ENCODE measurements at places on chromosomes 5 and 9.

DNA sequence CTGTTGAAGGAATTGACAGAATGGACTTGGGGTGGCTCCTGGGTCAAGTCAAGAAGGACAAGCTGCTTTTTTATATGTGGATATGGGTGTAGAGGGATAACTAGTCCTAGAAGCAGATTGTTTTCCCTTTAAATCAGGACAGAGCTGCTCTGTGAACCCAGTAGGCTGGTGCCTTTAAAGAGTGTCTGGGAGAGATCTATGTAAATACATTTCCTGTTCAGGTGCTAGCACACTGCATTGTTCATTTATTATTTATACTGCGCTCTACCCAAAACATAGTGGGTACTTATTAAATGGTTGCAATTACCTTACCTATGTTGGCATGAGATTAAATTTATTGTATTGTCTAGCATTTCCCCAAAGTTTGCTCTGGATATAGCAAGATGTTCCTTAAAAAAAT is 86.6 kb upstream of the EQTN start:
- no peak for DNase-seq

GRCh38 chr9:110180511-110181434 is 27.2 kb downstream of the C9orf152 start:
- DNase-seq, result no peak

- no peak for DNase-seq
Observed at GRCh38 chr9:19465586-19466279, 56.9 kb downstream of the ACER2 start.

GRCh38 chr5:145554399-145554798 is 280.7 kb downstream of the PRELID2 start:
- DNase-seq, result no peak

- no peak for DNase-seq
Observed at GRCh38 chr9:115073456-115073855, 44.5 kb downstream of the TNC start.

DNA sequence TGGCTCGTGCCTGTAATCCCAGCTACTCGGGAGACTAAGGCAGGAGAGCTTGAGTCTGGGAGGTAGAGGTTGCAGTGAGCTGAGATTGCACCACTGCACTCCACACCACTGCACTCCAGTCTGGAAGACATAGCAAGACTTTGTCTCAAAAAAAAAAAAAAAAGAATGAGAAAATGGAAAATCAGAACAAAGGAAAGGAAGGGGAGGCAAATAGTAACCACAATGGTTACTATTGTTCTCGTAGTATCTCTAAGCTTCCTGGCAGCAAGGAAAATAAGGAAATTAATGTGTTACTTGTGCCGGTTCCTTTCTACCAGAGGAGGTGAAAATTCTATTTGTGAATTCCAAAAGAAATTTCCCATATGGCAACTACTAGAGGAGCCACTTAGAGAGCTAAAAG is 48.5 kb upstream of the BNC2 start:
- DNase-seq, result no peak

- no peak for DNase-seq
Observed at GRCh38 chr5:15864536-15865215, 314.9 kb downstream of the MARCHF11 start.

- DNase-seq, result no peak
Observed at GRCh38 chr9:15944341-15944740, 391.5 kb downstream of the CCDC171 start.

- no peak for DNase-seq
Observed at GRCh38 chr5:179623906-179624741, 653 bp upstream of the HNRNPH1 start.

DNA sequence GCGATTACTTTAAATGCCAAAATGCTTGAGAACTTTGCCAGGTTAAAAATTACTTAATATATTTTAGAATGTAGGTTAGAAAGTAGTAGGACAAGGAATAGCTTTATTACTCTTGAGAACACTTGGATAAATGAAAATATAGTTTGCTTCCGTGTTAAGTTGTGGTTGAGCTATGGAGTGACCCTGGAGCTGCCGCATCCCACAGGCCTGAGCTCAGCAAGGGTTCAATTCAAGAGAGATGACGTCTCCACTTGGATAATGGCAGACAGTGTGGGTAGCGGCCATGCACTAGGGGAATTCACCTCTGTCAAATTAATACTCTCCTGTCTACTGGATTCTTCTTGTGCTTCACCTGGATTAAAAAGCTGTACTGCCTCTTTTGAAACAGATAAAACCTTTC is 105.0 kb downstream of the GAPVD1 start:
- no peak for DNase-seq

Data from activated T-cell treated with anti-CD3 and anti-CD28 coated beads, Interleukin-2, amount 50 U/mL, for 1 hour (primary cell).